ENCODE measurements at places on chromosomes 11 and 22. TPM values are rescaled to one million over a fixed set of nuclear protein-coding genes. Genes with fewer than 3 reads are reported as not detected.

The CASP12 gene
- total RNA-seq = 0.06 TPM

The CARD18 gene
- total RNA-seq = not detected

The FADS2 gene
- 322 TPM for total RNA-seq

The PRR5 gene
- total RNA-seq = 0.44 TPM

The CCDC87 gene
- 0.44 TPM for total RNA-seq

The MMP27 gene
- total RNA-seq = not detected

The PDGFB gene
- 1.1 TPM for total RNA-seq

The HEPHL1 gene
- not detected for total RNA-seq

The OVOL1 gene
- not detected for total RNA-seq

The ZNF195 gene
- total RNA-seq = 13.7 TPM

The ADAMTS8 gene
- 0.53 TPM for total RNA-seq

The MRGPRX4 gene
- total RNA-seq = not detected

The NF2 gene
- total RNA-seq = 66.1 TPM

The C22orf23 gene
- 0.40 TPM for total RNA-seq

The ANAPC15 gene
- total RNA-seq = 40.7 TPM

The TMEM151A gene
- 0.13 TPM for total RNA-seq

The RASL10A gene
- not detected for total RNA-seq

The OR4A16 gene
- total RNA-seq = not detected
